GM06990 (cell line): ENCODE measurements at places on chromosomes 4 and X.

DNA sequence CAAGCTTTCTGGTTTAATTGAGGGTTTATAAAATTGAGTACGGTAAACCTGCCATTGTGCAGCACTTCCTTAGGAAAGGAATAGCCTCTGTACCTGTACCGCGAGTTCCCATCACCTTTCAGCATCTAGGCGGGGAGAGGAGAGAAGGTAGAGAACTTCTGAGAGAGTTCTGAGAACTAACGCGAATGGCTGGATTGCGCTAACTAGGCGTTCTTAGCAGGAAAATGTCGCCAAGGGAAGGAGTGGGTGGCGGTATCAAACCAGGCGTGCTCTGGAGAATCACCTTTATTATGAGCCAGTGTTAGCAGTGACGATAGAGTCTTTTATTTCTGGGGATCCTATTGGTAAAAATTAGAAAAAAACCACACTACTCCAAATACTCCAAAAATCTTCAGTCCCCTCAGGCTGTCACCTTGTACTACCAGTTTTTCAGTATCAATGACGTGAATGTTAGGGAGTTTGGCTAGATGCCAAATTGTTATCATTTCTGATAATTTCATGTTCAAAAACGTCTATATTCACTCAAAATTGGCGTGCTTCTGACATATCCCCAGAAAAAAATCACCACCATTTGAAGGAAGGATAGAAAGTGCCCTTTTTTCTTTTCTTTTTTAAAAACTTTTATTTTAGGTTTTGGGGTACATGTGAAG, 1.4 kb downstream of the UGT8 start:
- no peak for DNase-seq

DNA sequence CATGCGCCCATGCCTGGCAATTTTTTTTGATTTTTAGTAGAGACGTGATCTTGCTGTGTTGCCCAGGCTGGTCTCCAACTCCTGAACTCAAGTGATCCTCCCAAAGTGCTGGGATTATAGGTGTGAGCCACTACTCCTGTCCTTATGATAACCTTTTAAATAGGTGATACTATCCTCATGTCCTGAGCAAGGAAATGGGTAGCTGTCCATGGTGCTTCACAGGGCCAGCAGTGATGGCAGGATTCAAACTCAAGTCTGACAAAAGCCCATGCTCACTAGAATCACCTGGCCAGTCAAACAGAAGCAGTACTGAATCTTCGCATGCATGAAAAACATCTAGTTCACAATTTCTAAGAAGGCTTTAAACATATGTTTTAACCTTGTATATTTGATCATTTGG, 235.1 kb downstream of the NR3C2 start:
- no peak for DNase-seq

- DNase-seq, result no peak
Measured at GRCh38 chrX:85499400-85499799, 119.9 kb upstream of the POF1B start.

DNA sequence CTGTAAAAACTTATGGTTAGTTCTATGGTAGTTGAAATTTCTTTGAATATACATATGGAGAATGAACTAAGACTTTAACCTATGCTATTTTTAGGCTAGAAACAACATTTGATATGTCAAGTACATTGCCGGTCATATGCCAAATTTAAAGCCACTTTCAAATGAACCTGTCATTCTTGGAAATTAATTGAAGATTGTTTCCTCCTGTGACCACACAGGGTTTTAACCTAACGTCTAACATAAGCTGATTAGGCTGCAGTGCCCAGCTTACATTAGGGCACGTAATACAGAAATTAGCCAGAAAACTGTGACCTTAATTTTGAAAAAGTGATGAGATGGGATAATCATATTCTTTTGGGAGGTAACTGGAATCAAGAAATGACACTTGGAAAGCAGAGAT, 645.9 kb downstream of the FSTL5 start:
- DNase-seq, result no peak

- peak; percentile 33 for DNase-seq
Measured at GRCh38 chr4:71004281-71004851, 10.9 kb downstream of the DCK start.

GRCh38 chr4:26613237-26613636, 29.4 kb downstream of the TBC1D19 start:
- DNase-seq, result no peak

- peak; percentile 15 for DNase-seq
Measured at GRCh38 chrX:115260330-115260729, 26.4 kb upstream of the LRCH2 start.

DNA sequence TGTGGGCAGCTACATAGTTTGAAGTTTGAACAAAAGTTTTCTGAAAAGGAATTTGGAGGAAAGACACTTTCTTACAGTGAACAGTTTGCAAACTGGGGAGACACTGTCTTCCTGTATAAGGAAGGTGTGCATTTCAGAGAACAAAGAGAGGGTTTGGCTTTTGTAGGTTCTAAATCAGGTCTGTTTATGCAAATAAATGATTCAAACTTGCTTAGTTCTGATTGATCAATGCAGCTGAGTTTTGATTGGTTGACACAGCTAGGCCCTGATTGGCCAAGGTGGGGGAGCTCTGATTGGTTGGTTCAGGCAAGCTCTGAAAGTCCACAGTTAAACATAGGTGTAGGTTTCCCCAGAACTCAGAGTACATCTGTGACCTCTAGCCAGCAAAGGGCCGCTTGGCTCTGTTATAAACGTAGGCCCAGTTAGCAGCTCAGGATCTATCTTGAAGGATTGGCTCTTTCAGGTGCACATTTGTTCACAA, 63.0 kb upstream of the ENPP6 start:
- DNase-seq, result peak; percentile 62

- no peak for DNase-seq
Measured at GRCh38 chr4:86831262-86832130, 17.7 kb downstream of the SLC10A6 start.

DNA sequence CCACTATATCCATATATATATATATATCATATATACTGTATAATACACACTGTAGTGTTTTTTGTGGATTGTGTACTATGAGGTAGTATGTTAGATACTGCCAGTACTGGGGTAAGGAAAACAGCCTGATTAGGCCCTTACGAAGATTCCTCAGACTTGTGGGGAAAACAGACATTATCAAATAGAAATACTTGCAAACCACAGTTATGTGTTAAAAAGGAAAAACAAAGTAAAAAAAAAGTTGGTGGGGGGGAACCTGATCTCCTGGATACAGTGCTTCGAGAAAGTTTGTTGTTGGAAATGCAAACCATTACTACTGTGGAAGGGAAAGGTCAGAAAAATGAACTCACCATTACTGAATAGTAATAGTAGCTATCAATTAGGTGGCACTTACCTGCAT, 53.0 kb downstream of the PKD2 start:
- no peak for DNase-seq

DNA sequence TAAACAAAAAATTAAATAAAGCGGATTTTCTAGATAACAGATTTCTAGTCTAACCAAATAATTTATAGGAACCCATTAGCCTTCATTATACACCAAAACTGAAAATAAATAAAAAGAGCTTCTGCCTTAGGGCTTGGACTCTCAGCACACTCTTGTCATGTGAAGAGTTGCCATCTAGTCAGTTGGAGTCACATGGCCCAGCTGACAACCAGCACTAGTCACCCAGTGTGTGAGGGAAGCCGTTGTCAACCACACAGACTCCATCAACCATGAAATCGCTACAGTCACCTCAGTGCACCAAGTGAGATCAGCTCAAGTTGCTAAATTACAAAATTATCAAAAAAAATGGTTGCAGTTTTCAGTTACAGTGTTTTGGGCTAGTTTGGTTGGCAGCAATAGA, 470.0 kb downstream of the GASK1B start:
- DNase-seq, result no peak

DNA sequence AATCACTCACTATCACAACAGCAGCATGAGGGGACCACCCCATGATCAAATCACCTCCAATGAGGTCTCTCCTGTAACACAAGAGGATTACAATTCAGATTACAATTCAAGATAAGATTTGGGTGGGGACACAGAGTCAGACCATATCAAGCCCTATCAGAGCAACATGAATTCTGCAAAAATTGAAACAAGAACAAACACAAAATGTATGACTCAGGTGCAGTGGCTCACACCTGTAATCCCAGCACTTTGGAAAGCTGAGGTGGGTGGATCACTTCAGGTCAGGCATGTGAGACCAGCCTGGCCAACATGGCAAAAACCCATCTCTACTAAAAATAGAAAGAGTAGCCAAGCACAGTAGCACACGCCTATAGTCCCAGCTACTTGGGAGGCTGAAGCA, 13.4 kb upstream of the HPSE start:
- DNase-seq, result no peak
